ACHN (cell line): ENCODE measurements at places on chromosomes 2 and 18.

GRCh38 chr2:221747289-221747972, 175.3 kb upstream of the EPHA4 start:
- DNase-seq = no peak

GRCh38 chr2:98790221-98790620, 59.3 kb upstream of the MGAT4A start:
- DNase-seq = no peak

DNA sequence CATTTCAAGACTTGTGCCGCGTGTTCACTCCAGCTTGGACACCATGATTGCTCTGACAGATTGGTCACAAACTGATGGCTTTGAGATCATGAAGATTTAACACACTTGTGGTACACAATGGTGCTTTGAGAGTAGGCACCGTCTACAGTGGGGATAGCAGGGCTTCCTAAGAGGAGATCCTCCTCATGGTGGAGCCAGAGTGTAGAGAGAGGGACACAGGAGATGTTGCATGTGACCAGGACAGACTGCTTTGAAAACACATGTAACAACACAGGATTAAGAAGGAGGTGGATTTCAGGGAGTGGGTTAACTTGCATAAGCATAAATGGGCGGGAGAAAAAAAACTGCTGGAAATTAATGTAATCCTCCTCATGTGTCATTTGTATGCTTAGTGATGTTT, 95.7 kb upstream of the LINC00305 start:
- no peak for DNase-seq

GRCh38 chr2:40477361-40477760, 25.5 kb upstream of the SLC8A1 start:
- no peak for DNase-seq

DNA sequence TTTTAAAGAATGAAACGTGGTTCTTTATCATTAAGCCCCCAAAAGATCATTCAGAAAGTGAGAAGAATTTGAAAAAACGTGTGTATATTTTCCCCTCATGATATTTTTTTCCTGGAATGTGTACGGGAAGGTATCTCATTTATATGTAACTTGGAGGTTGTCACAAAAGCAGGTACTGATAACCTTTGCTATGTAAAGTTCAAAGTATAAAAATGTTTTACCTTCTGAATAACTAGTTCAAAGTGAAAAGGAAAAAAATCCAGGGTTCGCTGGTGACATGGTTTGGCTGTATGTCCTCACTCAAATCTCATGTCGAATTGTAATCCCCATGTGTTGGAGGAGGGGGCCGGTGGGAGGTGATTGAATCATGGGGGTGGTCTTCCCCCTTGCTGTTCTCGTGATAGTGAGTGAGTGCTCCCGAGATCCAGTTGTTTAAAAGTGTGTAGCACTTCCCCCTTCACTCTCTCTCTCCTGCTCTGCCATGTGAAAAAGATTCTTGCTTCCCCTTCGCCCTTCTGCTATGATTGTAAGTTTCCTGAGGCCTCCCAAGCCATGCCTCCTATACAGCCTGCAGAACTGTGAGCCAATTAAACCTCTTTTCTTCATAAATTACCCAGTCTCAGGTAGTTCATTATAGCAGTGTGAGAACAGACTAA, 144.2 kb downstream of the DCDC2C start:
- DNase-seq = no peak

DNA sequence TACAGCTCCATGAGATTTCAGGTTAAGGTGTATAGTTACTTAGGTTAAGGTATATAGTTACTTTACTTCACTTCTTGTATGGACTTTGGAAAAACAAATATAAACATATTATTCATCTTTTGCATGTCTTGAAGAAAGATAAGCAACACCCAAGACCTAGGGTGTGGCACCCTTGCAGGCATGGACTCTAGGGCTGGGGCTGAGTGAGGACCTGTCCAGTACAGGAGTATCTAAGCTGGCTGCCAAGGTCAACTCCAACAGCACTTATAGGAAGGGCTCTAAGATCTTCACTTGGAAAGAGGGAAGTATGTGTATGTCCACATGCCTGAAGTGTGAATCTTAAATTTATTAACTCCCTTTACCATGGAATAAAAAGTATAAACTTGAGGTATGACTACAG, 7.1 kb upstream of the TMEM163 start:
- DNase-seq = no peak

DNA sequence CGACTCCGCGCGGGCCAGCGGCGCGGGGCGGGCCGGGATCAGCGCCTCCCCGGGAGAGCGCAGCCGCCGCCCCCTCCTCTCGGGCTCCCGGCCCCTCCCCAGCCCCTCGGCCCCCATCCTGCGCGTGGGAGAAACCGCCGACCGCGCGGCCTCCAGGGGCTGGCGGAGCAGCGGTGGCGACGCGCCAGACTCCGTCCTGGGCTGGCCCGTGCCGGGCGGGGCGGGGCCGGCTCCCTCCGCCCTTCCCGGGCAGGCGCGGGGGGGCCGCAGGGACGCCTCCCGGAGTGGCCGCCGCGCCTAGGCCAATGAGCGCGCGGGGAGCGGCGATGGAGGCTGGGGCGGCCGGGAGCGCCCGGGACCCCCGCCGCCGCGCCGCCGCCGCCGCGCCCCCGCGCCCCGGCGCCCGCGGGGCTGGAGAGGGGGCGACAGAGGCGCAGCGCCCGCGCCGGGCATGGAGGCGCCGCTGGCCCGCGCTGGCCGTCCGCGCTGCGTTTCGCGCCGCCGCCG, 49.1 kb downstream of the KCNIP3 start:
- peak; percentile 83 for DNase-seq

- no peak for DNase-seq
Measured at GRCh38 chr2:5923957-5924945, 232.1 kb downstream of the SOX11 start.

- DNase-seq = peak; percentile 30
Measured at GRCh38 chr2:53130441-53130943, 637.1 kb upstream of the CHAC2 start.

DNA sequence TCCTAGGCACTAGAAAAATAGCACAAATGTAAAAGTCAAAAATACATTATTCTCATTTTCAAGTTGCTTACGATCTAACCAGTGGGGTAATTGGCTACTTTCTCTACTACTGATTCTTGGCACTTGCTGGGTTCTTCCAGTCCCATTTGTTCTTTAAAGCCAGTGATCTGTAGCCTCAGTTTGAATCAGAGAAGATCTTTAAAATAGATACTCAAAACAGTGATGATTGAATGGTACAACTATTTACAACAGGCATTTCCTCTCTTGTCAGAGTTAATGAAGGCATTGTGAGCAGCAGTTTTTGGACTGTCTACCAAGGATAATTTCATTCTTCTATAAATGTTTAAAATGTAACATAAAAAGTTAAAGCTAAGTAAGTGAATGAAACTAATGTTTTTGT, 128.3 kb upstream of the FSIP2 start:
- no peak for DNase-seq

DNA sequence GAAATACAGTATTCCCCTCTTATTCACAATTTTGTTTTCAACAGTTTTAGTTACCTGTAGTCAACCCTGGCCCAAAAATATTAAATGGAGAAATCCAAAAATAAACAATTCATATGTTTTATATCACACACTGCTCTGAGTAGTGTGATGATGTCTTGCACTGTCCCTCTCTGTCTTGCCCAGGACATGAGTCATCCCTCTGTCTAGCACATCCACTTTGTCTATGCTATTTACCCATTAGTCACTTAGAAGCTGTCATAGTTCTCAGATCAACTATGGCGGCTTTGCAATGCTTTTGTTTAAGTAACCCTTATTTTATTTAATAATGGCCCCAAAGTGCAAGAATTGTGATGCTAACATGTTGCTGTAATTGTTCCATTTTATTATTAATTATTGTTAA, 380.6 kb upstream of the REG3G start:
- no peak for DNase-seq

- no peak for DNase-seq
Measured at GRCh38 chr2:189876271-189876670, 92.0 kb downstream of the PMS1 start.

- no peak for DNase-seq
Measured at GRCh38 chr2:8581234-8581561, 100.7 kb upstream of the ID2 start.

DNA sequence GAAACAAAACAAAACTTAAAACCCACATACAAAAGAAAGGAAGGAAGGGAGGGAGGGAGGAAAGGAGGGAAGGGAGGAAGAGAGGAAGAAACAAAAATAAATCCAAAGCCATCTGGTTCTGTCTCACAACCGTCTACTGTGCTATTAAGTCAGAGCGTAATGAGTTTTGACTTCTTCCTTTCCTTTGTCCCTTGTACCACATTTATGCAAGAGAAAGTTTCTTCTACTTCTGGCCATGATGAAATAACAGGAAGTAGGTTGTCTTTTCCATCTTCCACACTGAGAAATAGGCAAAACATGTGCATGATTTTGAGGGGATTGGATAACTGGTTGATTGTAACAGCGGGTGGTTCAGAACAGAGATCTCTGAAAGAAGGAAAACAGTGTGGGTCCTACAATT, 121.4 kb downstream of the CTAGE1 start:
- DNase-seq = no peak

- DNase-seq = no peak
Measured at GRCh38 chr18:22572341-22572740, 154.6 kb upstream of the CTAGE1 start.

- no peak for DNase-seq
Measured at GRCh38 chr18:79323471-79323870, 72.3 kb upstream of the NFATC1 start.

GRCh38 chr2:142877216-142877838, at the start of gene KYNU:
Gene KYNU (plus strand): TSS chr2:142877664. CDS start chr2:142885368, 7,704 bp downstream.
- DNase-seq = peak; percentile 7

- no peak for DNase-seq
Measured at GRCh38 chr2:236093134-236093533, 75.1 kb downstream of the GBX2 start.

DNA sequence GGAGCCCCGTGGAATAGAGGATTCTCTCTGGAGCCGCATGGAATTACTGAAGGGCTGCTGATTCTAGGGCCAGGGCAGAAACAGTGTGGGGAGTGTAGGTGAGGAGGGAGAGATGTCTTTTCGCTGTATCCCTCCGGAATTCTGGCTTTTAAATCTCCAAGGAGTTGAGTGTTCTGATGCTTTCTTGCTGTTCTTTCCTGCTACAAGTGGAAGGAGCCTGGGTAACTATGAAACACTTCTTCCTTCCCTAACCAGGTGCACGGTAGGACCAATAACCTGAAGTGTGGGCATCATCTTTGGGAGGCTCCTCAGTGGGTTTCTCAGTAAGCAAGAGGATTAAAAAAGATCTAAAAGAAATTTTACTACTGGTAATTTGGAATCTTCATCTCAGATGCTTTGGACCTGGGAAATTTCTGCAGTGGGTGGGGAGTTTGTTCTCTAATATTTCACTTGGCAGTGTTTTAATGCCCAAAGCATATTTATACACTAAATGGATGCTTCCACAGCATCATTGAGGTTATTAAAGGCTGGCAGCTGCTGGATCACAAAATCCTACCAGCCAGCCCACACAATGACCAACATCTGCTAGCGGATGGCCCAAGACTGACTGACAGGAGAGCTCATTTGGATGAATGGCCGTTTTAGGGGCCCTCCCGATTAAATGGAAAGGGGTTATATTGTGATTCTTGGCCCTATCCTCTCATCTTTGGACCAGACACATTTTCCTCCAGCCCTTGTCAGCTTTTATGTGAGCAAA, 2.1 kb downstream of the EML6 start:
- no peak for DNase-seq

GRCh38 chr18:76660571-76661192, 161.7 kb upstream of the ZNF236 start:
- DNase-seq = no peak

GRCh38 chr2:134226601-134227000, 27.3 kb upstream of the MGAT5 start:
- no peak for DNase-seq

GRCh38 chr2:81481994-81482368, 1177.4 kb upstream of the LRRTM1 start:
- DNase-seq = no peak

GRCh38 chr2:172177996-172178395, 75.3 kb upstream of the DLX2 start:
- DNase-seq = peak; percentile 7

GRCh38 chr2:20349513-20349921, 1.1 kb downstream of the PUM2 start:
- peak; percentile 25 for DNase-seq

- no peak for DNase-seq
Measured at GRCh38 chr2:12379143-12379542, 337.6 kb upstream of the TRIB2 start.

- DNase-seq = no peak
Measured at GRCh38 chr2:179857236-179857635, 4.2 kb downstream of the ZNF385B start.

DNA sequence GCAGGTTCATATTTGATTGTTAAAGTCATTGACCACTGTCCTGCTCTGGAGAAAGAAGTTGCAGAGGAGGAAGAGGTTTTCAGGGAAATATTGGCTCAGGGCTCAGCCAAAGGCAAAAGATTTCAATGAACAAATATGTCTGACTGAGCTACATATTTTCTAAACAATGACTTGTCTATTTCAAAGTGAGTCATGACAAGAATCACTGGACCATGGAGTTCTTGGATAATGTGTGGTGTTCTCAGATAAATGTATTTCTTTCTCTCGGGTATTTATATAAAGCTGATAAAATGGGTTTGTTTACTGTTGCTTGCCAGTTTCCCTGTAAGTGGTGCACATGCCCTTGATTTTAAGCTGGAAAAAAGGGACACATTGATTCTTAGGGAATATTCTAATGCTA, 34.3 kb upstream of the RMP24 start:
- peak; percentile 36 for DNase-seq

- no peak for DNase-seq
Measured at GRCh38 chr2:234072454-234072853, 22.0 kb downstream of the SPP2 start.

- DNase-seq = no peak
Measured at GRCh38 chr2:206561962-206562361, 80.3 kb upstream of the FAM237A start.

GRCh38 chr2:26347286-26347865, 787 bp upstream of the ADGRF3 start:
- DNase-seq = peak; percentile 26

GRCh38 chr2:121137571-121137970, 147.4 kb downstream of the TFCP2L1 start:
- no peak for DNase-seq

DNA sequence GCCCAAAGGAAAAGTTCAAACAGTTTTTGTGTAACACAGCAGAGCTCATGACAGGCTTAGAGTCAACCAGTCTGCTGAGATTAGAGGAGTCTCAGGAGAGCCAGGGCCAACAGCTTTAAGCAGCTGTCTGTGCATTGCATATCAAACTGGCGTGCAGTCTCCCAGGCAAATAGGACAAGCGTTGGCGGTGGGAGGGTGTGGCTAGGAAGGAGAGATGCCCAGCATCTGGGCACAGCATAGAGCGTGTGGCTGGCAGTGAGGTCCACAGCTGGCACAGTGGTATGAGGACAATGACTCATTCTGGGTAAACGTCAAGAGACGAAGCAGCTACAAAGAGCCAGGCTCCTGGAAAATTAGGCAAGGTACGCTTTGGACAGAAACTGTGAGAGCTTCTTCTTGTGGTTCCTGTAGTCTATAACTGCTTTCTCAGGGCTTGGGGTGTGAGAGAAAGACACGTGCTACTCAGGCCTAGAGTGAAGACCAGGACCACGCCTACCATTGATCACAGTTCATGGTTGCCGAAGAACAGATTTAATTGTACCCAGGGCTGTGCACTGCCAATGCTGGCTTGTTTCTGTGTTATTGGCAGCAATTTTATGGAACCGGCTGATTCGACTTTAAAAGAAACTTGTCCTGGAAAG, 14.8 kb downstream of the ZAP70 start:
- DNase-seq = no peak
